ENCODE measurements at places on chromosomes 6 and 20. TPM values are rescaled to one million over a fixed set of nuclear protein-coding genes. Genes with fewer than 3 reads are reported as not detected.

DNA sequence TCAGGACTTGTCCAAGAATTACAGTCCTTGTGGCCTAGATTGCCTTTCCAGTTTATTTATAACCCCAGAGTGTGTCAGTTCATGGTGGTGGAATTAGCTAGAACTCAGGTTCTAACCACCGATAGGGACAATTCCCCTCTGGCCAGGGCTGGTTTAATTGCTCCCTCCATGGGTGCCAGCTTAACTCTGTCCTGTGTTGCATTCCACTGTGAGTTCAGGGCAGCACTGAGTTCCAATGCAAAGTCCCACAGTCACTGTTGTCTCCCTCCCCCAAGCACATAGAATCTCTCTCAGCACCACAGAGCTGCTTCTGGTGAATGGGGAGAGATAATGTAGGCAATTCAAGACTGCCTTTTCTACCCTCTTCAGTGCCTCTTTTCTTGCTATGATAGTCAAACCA is 82.5 kb upstream of the TNFRSF21 start:
- DNase-seq = no peak
- no peak overlapping the region for H3K27ac ChIP-seq
- no peaks in the 10 kb centered on the region for H3K27me3 ChIP-seq
- no peaks in the 10 kb centered on the region for H3K36me3 ChIP-seq
- no peaks in the 10 kb centered on the region for H3K4me1 ChIP-seq

Gene GJA10
- total RNA-seq = not detected

GRCh38 chr6:108523697-108524096 is 37.0 kb upstream of the FOXO3 start:
- H3K27me3 ChIP-seq = no peaks in the 10 kb centered on the region
- no peak overlapping the region for H3K27ac ChIP-seq

DNA sequence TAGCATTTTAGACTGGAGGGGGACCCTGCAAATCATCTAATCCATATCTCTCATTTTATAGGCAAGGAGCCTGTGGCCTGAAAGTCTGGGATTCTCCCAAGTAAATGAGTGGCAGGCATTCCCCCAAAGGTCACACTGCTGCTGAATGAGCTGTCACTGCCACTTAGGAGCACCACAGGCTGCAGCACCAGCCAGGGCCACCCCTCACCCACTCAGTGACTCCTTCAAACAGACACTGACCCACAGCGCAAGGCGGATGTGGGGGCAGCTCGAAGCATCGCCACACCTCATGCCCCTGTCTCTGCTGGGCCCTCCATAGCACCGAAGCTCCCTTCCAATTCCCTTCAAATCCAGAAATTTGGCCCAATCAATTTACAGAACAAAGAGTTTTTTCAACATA is 119.9 kb upstream of the ARID1B start:
- peaks cover 5% of the 10 kb centered on the region for H3K4me1 ChIP-seq
- H3K27ac ChIP-seq = no peak overlapping the region
- no peak overlapping the region for H3K4me3 ChIP-seq
- H3K27me3 ChIP-seq = no peaks in the 10 kb centered on the region
- no peak for DNase-seq

Gene SYCP2
- 3.1 TPM for total RNA-seq

Gene LY6G5C
- total RNA-seq = 0.80 TPM

- DNase-seq = no peak
- H3K4me3 ChIP-seq = no peak overlapping the region
- H3K4me1 ChIP-seq = no peaks in the 10 kb centered on the region
- H3K27ac ChIP-seq = no peak overlapping the region
Measured at GRCh38 chr6:484086-484745, 92.7 kb downstream of the IRF4 start.

Measured in muscle of leg (tissue), 16 donors.